ENCODE measurements at places on chromosomes 11 and 22.

DNA sequence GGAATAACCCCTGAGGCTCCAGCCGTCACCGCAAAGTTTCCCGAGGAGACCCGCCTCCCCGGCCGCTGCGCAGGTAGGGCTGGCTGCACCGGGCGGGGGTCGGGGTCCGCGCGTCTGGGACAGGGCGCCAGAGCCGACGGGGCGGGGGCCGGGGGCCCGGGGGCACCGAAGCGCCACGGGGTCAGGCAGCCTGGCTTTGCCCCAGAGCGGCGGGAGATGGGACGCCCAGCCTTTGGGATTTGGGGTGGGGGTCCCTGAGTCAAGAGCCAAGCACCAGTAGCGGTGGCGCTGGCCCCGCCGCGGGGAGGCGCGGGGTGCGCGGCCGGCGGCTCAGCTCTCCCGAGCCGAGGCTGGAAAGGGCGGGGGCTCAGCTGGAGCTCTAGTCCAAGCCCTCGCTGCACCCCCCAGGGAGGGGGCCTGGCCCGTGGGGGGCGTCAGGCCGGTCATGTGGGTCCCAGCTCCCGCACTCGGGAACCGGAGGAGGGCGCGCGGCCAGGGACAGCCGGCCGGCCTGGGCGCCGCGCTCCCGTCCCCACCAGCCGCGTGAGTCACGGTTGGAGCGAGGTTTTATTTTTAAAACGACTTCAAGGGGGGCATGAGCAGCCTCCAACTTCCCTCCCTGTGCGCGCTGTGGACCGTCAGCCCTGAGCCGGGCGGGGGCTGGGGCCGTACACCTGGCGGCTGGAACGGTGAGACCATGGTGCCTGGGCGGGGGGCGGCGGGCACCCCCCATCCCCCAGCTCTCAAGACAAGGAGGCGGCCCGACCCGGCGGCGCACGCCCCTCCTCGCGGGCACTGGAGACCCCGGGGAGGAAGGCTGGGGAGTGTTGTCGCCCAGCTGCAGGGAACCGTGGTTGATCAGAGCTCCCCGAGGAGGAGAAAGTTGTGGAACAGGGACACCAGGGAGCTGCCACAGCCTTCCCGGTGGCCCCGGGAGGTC is 626 bp downstream of the FLRT1 start:
- peak; percentile 39 for DNase-seq

DNA sequence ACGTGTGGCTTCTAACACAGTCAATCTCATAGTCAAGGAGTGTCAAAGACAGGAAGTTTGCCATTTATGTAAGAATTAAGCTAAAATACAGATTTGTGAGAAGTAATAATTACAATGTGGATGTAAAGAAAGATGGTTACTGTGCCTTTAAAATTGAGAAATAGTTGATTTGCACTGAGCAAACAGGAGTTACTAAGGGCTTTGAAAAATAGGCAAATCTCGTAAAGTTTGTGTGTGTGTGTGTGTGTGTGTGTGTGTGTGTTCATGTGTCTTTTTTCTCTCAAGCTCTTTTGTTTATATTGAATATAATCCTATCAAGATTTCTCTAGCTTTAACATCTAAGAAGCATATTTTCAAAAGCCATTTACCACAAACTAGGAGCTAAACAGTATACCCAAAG is 2284.5 kb downstream of the LRRC4C start:
- DNase-seq = no peak

DNA sequence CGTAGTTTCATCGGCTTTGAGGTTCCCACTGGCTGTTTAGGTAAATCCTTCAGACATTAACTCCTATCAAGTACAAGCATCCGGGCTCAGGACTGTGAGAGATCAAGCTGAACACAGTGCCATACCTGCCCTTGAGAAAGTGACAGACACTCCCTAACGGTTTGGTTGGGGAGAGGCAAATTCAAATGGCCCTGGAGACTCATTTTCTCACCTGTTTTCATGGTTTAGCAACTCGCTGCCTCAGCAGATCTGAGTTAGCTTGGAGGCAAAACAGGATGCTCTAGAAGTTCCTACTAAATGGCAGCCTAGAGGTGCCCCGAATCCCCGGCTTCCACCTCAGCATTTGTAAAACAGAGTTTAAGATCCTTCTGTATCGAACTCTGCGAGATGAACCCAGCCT is 3.6 kb upstream of the FBXO3 start:
- DNase-seq = no peak

DNA sequence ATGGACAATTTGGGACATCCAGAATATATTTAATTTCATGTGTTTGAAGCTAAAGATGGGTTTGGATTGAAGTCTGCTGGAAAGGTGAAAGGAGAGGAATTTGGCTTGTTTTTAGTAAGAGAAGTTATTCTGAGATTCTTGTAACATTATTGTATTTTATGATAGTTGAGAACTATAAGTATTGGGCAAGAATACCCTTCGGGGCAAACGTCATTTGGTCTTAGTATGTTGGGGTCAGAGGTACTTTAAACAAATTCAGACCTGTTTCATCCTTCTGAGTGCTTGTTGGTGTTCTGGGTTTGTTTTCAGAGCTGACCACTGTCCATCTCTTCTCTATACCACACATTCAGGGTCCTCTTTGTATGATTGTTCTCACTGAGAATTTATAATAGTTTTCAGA is 19.5 kb downstream of the PANX1 start:
- DNase-seq = no peak

- DNase-seq = no peak
Observed at GRCh38 chr22:48919851-48920589, 907.7 kb downstream of the BRD1 start.

- DNase-seq = no peak
Observed at GRCh38 chr11:101341578-101341977, 212.0 kb upstream of the PGR start.
